T-helper 22 cell (primary cell): ENCODE measurements at places on chromosomes 12 and 14.

DNA sequence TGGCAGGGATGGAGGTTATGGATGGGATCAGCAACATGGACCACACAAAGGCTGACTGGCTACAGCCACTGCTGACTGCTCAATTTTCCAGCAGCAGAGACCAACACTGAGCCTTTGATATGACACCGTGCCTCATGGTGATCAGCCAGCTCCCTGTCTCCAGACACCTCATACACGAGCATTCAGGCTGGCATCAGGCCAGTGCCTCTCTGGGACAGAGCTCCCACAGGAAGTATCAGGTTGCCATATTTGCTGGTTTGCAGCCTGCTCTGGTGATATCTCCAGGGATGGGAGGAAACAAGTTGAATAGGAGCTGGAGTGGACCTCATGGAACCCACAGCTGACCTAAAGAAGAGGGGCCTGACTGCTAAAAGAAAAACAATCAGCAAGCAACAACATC is 471.2 kb upstream of the ATXN7L3B start:
- no peak for DNase-seq

DNA sequence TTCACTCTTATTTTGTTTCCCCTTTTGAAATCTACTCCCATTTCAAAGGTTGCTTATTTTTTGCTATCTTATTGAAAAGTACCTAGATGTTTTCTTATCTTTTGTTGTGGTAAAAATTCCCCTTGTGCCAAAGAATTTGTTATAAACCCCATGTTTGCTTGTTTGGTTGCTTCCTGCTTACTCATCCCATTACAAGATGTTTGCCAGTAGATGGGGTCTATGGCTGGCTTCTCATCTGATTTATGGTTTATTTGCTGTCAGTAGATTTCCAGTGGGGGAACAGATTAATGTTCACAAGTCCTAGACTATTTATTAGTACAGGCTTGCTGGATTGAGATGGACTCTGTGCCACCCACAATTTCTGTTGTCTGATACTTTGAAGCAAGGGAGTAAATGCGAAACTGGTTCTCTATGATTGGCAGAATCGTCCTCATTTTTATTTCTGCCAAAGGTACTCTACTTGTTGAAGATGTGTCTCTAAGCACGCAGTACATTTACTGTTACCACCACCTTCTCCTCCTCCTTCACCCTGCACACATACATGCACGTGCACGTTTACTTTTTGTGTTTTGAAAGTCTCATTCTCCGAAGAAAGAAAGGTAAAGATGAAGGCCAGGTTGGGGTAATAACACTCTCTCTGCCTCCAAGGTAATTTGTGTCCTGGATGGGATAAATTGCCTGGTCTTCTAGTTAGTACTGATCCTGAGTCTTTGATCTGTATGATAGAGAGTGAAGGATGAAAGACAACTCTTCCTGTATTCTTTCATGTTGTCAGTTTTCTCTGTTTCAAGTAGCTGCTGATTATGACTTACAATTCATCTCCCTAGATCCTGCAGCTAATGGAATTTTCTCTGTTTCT is 117.2 kb upstream of the ATP2B1 start:
- peak; percentile 1 for DNase-seq

DNA sequence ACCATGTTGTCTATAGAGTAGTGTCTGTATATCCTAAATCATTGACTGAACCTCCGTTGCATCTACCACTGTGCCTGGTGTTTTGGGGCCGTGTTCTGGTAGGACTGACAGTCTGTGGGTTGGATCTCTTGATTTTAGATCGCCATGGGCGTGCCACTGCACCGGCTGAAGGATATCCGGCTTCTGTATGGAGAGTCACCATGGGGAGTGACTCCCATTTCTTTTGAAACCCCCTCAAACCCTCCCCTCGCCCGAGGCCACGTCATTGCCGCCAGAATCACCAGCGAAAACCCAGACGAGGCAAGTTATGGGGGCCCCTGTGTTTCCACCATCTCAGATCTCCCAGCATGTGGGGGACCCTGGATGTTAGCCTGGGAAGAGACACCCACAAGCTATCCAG is 69.1 kb downstream of the ACACB start:
- DNase-seq = no peak

DNA sequence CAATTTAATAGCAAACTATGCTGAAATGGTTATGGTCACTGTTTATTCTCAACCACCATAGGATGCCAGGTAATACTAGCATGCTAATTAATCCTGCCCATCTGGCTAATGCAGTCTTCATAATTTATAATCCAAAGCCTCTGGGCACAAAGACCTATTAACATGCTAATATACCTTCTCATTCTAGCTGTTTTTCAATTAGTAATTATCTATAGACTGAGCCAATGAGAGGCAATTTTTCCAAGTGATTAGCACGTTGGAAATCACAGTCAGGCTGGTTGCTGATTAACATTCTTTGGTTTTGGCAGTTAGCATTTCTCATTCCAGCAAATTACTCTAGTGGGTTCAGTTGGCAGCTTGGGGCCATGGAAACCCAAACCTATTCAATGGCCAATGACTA is 357.2 kb downstream of the SEC23A start:
- no peak for DNase-seq

GRCh38 chr14:92563359-92563758 is 49.8 kb downstream of the RIN3 start:
- DNase-seq = no peak

DNA sequence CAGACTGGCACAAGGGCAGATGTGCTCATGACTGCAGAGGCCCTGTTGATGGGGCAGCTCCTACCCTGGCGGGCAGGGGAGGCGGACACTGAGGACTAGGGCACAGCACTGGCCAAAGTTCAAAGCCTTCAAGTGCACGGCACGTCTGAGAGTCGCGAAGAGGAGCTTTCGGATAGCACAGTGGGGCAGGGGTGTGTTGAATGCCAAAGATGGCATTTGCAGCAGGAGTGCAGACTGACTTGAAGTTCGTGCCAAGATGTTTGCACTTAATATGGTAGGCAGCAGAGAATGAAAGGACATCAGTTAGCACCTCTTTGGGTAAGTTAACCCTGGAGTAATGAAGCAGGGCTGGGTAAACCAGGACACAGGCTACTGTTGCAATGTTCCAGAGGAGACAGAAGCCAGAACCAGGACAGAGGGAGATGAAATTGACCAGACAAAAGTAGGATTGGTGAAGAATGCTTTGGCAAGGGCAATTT is 6.7 kb upstream of the EML1 start:
- DNase-seq = no peak

DNA sequence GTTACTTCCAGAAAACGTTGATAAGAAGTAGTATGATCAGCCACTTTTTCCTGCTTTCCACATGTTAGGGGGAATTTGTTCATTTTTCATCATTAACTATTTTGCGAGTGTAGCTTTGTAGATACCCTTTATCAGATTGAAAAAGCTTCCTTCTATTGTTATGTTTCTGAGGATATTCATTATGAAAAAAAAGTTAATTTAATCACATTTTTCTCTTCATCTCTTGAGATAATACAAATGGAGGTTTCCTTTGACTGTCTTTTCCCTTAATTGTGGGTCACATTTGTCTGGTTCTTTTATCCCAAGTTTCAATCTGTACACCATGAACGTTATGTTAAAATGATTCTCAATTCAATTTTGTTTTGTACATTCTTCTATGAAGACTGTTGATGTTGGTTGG is 875.7 kb downstream of the SLC6A15 start:
- no peak for DNase-seq
